Hematopoietic multipotent progenitor cell (in vitro differentiated cells): ENCODE measurements at places on chromosomes 11 and 22. TPM values are rescaled to one million over a fixed set of nuclear protein-coding genes. Genes with fewer than 3 reads are reported as not detected.

DNA sequence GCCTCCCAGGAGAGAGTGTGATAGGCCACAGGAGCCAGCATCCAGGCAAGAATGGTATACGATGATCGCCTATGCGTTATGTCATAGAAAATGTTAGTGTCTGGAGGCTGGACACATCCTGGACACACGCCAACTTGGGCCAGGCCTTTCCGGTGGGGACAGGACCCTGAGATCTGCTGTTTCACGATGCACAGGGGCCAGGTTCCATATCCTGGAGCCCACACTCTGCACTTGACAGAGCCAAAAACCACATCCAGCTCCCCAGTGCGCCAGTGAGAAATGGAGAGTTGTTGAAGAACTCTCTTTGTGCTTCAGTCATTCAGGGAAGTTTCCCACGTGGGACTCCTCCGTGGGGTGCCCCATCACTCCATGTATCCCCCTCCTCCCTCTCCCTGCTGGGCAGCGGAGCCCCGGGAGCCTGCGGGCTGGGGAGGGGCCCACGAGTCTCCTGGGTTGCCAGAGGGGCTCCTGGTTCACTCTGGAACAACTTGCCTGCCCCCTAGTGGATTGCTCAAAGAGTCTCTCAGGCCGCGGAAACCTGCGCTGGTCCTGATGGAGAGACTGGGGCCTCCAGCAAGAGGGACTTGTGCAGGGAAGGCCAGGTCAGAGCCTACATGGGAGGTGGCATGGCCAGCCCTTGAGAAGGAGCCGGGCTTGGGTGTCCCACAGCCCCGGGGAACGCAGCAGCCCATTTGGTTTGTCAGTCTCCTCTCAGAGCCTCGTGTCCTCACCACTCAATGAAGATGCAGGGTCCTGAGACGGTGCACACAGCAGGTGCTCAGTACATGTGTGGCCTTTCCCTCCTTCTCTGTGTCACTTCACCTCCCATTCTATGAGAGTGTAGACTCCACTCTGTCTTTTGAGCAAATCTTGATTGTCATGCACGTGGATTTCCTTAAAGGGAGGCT, 10.2 kb upstream of the LRRC32 start:
- no peak for DNase-seq

DNA sequence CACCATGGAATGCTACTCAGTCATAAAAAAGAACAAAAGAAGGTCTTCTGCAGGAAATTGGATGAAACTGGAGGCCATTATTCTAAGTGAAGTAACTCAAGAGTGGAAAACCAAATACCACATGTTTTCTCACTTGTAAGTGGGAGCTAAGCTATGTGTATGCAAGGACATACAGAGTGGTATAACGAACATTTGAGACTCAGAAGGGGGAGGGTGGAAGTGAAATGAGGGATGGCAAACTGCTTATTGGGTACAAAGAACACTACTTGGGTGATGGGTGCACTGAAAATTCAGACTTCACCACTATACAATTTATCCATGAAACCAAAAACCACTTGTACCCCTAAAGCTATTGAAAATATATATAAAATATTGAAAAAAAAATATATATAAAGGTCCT, 13.4 kb upstream of the CAT start:
- DNase-seq: no peak

The MADD gene
- total RNA-seq: 116 TPM

The KCNK4 gene
- under 0.01 TPM for total RNA-seq

DNA sequence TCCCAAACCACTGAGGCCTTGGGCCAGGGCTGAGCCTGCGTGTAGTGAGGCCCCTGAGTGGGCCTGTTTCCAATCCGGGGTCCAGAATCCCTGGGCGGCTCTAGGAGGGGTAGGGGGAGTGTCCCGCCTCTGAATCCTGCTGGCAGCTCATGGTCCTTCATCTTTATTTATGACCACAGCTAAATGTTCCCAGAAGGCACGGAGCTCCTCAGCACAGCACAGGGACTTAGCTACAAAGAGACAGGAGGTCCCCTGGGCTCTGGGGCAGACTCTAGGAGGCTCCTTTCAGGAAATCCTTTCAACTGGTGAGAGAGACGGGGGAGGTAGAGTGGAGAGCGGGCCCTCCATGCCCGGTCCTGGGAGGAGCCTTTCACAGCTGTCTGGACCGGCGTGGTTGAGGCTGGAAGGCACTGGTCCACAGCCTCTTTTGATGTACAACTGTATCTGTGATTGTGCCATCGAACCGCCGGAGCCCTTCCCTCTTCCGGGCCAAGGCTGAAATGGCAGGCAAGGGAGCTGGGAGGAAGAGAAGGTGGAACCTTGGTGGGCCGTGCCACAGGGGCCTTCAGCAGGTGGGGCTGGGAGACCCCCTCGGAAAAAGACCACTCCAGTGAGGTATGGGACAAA, 46.8 kb downstream of the SCUBE1 start:
- no peak for DNase-seq

GRCh38 chr11:45430361-45430760, 144.2 kb upstream of the SYT13 start:
- no peak for DNase-seq

DNA sequence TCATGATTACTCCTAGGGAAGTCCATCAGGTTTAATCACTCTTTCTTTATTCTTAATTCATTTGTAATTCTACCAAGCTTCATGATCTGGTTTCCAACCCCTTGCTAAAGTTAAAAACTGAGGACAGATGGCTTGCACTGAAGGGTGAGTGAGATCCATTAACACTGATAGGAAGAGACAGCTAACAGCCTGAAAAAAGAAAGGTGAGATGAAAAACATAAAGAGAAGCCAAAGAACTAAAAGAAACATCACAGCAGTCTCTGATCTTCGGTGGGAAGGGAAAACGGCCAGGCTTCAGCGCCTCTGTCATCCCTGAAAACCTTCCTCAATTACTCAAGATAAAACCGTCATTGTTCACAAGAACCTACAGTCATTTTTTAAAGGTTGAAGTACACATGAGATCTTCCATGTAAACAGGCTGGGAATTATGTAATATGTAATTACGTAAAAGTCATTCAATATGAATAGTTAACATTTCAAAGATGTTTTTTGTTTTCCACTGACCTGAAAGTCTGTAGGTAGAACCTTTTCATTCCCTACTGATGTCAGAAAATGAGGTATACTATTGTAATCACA, 41.3 kb downstream of the VSIG10L2 start:
- no peak for DNase-seq

The PPP1R14B gene
- 77.0 TPM for total RNA-seq

The BACE1 gene
- 17.0 TPM for total RNA-seq

DNA sequence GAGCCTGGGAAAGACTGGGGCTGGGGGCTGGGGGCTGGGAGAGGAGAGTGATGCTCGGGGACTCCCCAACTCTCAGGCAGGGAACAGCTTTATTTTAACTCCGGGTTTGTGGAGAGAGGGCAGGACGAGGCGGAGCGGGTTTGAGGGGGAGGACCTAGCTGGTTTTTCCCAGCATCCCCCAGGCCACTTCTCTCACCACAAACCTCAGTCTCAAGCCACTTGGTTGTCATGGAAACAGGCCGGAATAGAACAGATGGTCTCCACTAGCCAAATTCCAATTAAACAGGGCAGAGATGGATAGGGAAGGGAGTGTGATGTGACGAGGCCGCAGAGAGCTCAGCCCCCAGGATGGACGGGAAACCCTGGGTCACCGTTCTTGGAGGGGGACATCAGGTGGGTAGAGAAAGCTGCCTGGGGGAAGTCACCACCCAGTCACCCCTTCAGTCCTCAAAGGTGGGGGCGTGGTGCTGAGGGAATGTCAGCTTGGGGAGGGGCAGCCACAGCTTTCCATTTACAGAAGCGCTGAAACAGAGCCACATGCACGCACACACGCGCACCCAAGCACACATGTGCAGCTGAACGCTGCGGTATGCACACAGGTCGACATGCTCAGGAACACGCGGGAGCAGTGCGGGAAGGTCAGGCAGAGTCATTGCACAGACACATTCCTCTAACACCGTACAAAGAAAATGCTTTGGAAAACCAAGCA, 19.2 kb downstream of the NECTIN1 start:
- no peak for DNase-seq

The MUC2 gene
- not detected for total RNA-seq

DNA sequence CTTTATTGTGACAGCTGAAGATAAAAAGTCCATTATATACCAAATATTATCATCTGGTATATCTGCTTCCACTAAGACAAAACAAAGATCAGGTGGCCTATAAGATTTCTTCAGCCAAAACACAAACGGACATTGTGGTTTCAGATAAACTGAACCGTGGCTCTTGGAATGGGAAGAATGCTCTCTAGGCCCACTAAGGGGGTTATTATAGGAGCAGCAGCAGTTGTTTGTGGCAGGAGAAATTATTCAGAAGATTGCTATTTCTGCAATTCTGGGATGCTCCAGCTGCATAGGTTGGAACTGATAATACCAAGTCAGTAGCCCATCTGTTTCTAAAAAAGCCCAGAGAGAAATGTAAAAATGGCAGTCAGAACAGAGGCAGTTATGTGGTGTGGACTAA, 145.3 kb downstream of the NCAM1 start:
- no peak for DNase-seq

DNA sequence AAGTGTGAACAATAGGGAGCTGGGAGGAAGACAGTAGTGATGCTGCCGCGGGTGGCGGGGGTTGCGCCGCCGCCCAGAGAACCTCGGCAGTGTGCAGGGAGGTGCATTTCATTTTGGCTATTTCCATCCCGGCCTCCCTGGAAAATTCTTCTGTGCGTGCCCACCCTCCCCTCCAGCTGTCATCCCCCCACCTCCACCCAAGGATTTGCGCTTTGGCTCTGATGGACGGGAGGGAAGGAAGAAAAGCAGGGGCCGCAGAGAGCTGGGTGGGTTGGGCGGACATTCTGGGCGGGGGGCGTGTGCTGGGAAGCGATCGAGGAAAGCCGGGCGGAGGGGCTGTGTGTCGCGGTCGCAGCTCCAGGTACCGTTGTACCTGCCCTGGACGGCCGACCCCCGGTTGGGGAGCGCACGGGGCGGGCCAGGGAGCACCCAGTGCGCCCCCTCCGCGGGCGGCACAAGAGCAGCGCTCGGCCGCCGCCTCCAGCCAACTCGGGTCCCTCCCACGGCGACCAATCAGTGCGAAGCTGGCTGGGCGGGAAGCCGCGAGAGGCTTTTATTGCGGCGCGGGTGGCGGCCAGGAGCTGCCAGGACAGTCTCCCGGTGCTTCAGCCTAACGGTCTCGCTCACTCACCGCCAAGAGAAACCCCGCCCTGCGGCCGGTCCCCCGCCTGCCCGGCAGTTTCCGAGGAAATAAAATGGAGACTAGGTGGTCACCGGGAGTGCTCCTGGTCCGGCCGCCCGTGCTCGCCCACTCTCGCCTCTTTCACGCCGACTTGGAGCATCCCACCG, 1.6 kb downstream of the NCAM1 start:
- DNase-seq: no peak

- no peak for DNase-seq
Measured at GRCh38 chr11:64611869-64612646, 21.0 kb downstream of the SLC22A12 start.

DNA sequence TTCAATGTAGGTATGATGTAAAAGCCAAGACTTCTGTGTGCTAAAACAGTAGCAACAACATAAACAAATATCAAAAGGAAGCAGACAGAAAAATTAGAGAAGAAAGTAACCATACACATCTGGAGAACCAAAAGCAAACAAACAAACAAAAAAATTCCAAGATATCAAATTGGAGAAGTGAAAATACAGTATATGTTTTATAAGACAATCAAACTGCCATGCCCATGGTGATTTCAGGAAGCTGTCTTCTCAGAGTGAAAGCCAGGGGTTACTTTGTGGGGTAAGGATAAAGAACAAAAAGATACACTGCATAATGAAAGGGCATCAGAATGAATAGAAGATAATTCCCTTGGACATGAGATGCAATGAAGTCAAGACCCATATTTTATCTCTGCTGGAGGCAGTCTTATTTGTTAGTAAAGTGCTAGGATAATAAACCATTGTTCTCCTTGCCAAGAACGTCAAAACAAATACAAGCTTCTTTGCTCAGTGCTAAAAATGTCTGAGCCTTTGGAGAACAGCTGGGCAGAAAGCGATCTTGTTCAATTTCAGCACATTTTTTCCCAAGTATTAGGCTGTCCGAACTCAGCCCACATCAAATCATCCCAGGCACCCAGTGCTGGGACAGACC, 38.1 kb upstream of the LDLRAD3 start:
- no peak for DNase-seq

The LRP4 gene
- 7.5 TPM for total RNA-seq
